SK-N-SH treated with all-trans-retinoic acid at 6 μM for 48 hours (cell line): ENCODE measurements at places on chromosomes 4 and X.
A peak's percentile ranks its signal among the peaks of the same experiment; 100 is the strongest.

GRCh38 chrX:101691835-101692234 lies 32.2 kb upstream of the ARMCX2 start:
- ATAC-seq = no peak

GRCh38 chr4:137722910-137723309 lies 190.6 kb upstream of the PCDH18 start:
- ATAC-seq = no peak

DNA sequence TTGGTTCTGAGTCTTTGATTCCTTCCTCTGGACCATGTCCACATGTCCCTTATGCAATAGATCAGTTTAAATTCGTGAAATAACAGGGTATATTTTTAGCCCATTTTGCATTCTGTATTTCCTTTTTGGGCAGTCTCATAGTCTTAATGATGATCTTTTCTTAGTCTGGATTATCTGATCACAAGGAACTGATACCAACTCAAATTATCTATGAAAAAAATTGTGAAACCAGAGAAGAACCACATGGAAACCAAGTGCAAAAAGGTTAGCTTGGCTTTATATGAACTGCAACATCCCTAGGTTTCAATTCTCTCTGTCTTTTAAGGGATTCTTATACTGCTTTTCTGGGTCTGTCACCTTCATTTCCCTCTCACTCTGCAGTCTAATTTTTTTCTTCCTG lies 608.6 kb upstream of the AADAT start:
- ATAC-seq = no peak

GRCh38 chr4:113288696-113289095 lies 239.2 kb downstream of the ANK2 start:
- ATAC-seq = no peak

DNA sequence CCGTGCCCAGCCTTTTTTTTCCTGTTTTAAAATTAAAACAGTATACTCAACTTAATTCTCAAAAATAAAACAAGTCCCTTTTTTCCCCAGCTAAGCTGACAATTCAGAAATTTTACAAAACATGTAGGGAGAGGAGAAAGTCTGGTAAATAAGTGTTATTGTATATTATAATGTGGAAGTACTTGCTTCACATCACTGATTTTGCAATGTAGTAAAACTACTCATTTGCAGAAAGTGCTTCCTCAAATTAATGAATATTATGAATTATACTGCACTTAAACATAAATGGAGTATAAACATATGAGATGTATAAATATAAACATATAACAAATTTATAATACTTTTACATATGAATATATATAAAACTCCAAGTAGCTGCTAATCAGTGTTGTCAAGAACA lies 11.6 kb upstream of the H2AZ1 start:
- ATAC-seq = no peak

DNA sequence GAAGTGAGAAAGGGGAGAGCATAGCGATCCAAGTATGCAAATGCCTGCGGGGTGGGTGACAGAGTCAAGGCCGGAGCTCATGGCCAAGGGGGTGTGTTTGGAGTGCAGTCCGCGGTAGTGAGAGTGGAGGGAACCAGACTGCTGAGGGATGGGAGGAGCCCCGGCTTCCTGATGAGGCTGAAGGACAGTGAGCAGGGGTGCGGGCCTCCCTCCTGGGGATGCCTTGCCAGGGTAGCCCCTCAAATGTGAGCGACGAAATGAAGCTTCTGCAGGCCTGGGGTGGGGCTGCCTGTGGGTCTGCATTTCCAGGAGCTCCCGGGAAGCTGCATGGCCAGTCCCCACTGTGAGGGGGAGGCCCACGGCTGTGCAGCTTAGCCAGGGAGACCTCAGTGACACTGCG lies 45.0 kb downstream of the PSAPL1 start:
- no peak for ATAC-seq

DNA sequence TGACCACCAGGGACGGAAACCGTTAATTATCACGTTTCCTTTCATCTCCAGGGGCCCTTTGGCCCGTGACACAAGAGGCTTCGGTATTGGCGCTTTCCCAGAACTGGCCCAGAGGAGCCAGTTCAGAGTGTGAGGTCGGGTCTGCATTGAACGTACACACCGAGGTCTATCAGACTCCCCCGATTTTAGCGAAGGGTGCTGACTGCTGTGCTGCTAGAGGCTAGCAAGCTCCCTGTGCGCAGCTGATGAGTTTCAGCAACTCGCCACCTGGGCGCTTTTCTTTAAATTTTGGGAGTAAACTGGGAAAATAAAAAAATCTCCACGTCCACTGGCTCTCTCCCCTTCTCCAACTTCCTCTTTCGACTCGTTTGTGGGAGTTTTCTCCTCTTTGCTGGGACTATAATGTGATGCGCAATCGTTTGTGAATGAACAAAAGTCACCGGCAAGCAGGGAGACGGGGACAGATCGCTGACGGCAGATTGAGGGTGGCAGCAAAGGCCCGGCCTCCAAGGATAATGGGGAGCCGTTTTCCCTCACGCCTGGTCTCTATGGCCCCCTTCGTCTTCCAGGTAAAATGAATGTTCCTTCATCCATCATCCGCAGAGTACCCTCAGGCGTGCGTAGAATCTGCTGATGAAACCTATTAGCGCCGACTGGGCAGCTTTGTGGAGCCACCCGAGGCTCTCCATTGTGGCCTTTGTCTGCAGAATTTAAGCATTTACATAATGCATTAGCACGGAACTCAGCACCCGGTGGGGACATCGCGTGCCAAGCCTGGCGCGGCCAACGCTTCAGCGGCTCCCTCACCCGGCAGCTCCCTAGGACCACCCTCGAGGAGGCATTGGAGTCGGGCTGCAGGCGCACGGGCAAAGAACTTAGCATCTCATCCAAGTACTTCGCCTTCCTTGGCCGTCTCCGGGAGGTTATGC lies 1.6 kb upstream of the LRAT start:
- no peak for ATAC-seq

- ATAC-seq = peak; percentile 3; the same call in 1 of the 3 replicates
Measured at GRCh38 chrX:70478526-70479245, 34.1 kb downstream of the DLG3 start.

DNA sequence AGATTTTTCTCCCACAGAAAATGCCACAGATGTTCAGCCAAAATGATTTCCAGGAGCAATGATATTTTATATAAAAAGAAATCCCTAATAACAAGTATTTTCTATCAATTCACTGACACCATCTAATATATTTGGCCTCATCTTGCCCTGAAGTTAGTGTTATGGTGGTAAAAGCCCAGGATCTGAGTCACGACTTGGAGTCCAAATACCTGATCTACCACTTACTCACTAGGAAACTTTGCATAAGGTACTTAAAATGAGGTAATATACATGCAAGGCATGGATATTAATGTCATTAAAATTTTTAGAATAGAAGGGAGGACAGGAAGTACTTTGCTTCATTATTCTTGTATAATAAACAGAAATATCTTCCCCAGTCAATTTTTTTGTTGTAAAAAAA lies 16.3 kb downstream of the PPP3CA start:
- ATAC-seq = no peak

- no peak; the same call in 2 of the 3 replicates for ATAC-seq
Measured at GRCh38 chr4:38723726-38724474, 58.9 kb downstream of the TLR10 start.

DNA sequence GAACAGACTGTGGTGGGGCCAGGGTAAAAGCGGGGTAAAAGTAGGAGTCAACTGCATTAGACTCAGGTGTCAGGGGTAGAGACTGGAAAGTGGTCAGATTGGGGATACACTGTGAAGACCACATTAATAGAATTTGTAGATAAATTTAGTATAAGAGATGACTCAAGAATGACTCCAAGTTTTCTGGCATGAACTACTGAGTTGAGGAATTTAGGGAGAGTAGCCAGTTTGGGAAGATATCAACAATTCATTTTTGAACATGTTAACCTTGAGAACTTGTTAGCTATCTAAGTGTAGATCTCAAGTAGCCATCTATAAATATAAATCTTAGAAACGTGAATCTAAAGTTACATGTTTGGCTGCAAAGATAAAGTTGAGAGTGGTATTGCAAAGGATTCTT lies 206.9 kb upstream of the HCCS start:
- peak; percentile 57 for ATAC-seq
